Dermis blood vessel endothelial cell (primary cell): ENCODE measurements at places on chromosomes 1 and 21. TPM values are rescaled to one million over a fixed set of nuclear protein-coding genes. Genes with fewer than 3 reads are reported as not detected.

ILDR2 gene
- under 0.01 and 1.0 TPM in 2 replicates for total RNA-seq

UBL4B gene
- not detected in 2 replicates for total RNA-seq

NCF2 gene
- not detected in 2 replicates for total RNA-seq

CCDC24 gene
- total RNA-seq, result 1.7 and 2.2 TPM in 2 replicates

ANGPTL1 gene
- total RNA-seq, result not detected in 2 replicates

LCE2B gene
- not detected in 2 replicates for total RNA-seq

CFHR3 gene
- not detected in 2 replicates for total RNA-seq

OR2T29 gene
- total RNA-seq, result not detected in 2 replicates

ZBTB21 gene
- total RNA-seq, result 5.3 and 6.1 TPM in 2 replicates

LCE2A gene
- total RNA-seq, result not detected in 2 replicates

PTPRF gene
- total RNA-seq, result 108 and 353 TPM in 2 replicates

TCP10L gene
- total RNA-seq, result 0.09 and 0.68 TPM in 2 replicates

FAM110D gene
- total RNA-seq, result 11.6 and 12.9 TPM in 2 replicates

YARS1 gene
- 63.6 and 84.0 TPM in 2 replicates for total RNA-seq

AZIN2 gene
- 0.28 and 2.2 TPM in 2 replicates for total RNA-seq

MCOLN3 gene
- total RNA-seq, result not detected in 2 replicates

EDN2 gene
- 0.17 TPM in 1 of 2 replicates, not detected in the other for total RNA-seq

FAM3B gene
- total RNA-seq, result not detected in 2 replicates
